ENCODE measurements at places on chromosomes 3 and 15.

DNA sequence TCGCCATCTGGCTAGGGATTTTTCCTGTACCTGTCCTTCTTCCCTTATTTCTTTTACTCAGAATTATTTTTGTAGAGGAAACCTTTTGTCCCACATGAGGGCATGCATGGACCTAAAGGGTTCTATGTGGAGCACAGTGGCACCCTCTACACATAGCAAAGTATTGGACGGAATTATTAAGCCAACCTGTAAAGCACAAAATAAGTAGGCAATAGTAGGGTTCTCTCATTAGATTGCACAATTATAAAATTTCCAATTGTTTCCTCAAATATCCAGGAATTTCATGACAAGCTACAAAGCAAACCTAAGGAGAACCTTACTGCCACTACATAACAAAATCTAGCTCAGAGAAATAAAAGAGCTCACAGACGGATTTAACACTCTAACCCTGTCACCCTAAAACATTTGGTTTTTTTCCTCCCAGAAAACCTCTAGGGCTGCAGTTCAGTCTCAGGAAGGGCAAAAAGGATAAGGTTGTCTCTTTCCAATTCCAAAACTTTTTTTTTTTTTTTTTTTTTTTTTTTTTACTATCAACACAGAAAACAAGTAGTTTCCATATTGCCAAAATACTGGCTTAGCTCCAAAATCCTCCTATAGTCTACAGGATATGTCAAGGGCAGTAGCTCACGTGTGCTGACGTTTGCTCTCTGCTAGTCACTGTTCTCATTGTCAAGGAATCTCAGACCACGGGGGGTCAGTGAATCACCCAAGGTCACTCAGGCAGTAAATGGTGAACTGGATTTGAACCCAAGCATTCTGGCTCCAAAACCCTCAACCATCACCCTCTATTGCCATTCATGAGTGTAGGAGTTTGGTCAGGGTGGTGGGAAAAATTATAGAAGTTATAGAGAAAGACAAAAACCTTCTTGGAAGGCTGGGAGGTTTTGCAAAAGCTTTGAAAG is 52.3 kb downstream of the NCEH1 start:
- DNase-seq, result no peak

GRCh38 chr3:98705212-98705611 is 57.9 kb upstream of the ST3GAL6 start:
- no peak for DNase-seq

GRCh38 chr3:30640851-30641250 is 34.5 kb downstream of the TGFBR2 start:
- DNase-seq, result no peak

GRCh38 chr3:30871720-30872119 is 22.7 kb downstream of the GADL1 start:
- DNase-seq, result no peak

DNA sequence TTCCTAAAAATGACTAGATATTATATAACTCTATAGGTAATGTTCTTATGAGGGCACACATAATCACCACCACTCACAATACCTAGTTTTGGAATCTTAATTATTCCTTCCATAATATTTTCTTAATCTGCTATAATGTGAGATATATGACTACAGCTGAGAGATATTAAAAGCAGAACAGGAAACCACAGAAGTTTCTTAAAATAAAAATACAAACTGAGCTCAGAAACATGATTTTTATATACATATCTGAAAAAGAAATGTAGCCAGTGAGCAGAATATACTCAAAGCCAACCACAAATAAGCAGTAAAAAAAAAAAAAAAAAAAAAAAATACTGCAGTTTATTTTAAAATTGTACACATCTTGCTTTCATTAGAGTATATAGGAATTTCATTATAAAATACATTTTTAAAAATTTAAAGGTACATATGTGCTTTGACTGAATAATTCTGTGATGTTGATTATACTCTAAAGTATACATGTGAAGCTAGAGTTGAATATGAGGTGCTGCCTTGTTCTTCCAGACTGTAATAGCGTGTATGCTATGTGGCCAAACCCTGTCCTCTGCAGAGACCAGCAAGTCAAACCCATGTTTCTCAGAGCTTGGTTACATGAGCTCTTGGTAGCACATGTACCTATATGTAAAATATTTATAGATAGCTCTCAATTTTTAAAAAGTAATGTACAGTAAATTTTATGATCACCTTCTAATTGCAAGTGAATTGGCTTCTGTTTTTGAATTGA is 175.0 kb downstream of the UBE2E2 start:
- no peak for DNase-seq

DNA sequence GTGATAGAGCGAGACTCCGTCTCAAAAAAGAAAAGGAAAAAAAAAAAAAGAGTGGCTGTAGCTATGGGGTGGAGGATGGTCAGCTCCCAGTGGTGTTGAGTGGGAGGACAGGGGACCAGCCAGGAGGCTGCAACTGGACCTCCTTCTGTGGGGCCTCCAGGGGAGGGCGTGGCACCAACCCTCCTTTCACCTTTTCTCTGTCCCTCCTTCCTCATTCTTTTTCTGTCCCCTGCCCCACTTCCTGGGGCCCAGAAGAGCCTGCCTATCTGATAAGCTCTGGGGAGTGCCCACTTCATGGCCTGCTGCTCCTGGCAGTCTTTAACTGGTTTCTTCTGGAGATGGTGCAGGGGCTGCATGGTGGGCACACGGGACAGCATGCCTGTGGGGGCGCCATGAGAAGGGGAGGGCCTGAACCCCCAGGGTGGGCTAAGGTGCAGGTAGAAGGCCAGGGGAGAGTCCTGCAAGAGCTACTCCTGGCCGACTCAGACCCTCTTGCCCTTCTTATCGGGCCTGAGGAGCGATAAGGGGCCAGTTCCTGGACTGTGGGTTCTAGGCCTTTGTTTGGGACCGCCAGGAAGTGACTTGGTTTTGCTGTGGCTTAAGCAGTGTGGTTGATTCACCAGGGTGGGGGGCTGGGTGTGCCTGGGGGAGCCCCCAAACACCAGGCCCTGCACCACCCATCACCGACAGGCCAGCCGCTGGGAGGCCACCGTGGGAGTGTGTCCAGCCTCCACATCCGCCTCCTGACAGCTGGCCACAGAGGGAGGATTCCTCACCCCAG is 49.4 kb upstream of the FLNB start:
- no peak for DNase-seq

DNA sequence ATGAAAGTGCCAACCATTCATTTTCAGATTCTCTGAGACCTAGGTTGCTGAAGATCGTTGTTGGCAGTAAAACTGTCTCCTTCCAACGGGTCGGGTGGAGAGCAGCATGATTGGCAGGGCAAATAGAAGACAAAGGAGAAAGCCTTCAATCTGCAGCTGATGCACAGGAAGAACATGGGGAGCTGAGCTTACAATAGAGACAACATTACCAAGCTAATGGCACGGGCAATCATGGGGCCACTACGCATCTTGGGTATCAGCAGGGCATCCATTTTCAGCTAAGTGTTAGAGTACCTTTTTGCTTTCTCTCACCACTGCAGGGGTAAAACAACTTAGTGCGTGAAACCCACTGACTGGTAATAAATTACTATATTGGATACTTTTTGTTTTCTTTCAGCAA is 114.8 kb downstream of the WDR72 start:
- DNase-seq, result no peak

DNA sequence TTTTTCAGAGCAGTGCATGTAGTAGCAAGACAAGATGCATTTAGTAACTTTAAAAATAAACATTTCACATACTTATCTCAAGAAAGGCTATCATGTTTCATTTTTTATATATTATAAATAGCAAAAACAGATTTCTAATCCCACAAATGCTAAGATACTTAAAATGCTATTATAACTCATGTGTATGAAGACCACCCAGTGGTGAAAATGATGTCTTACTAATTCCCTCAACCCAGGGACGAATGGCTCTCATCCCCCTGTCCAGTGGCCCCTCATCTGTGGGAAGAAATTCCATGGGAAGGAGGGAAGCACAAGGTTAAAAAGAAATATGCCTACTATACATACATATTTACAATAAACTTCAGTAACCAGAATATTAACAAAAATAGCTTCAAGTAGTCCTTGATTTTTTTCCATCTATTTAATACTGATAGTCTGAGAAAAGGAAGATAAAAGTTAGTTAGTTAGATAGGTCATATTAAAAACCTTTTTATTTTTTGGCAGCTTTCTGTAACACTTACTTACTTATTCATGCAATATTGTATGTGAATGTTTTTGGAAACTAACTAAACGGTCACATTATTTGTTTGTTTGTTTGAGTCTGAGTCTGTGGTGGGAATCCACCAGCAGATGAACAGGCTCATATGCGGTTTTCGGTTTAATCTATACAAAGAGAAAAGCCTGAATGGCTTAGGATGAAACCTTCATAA is 14.8 kb downstream of the NR2E3 start:
- no peak for DNase-seq

GRCh38 chr3:187228740-187229139 is 31.5 kb downstream of the RTP1 start:
- no peak for DNase-seq

DNA sequence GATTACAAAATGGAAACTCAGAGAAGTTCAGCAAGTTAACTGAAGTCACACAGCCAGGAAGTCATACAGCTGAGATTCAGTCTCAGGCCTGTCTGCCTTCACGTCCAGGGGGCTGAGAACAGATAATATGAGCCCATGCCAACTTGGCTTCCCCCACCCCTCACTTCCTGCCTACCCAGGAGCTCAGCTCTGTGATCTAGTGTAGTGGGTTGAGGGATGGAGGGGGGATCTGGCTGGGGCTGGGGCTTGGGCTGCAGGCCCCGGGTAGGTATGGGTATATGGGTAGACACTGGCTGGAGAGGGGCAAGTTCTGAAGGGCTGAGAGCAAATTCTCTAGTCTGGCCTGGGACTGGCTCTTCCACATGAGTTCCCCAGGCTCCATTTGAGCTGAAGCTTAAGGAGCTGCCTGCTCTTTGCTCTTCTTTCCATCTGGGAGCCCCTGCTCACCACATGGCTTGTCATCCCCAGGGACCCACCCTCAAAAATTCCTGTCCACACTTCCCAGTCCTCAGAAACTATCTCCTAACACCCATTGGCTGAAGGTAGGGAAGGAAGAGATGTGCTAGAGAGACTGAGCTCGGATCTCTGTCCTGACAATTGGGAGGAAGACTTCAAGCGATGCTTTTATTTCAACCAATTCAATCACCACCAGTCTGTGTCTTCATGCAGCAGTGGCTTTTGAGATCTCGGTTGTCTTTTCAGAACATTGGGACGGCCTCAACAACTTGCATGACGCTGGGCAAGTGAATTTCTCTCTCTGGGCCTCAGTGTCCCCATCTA is 2.0 kb downstream of the RASGRF1 start:
- no peak for DNase-seq

DNA sequence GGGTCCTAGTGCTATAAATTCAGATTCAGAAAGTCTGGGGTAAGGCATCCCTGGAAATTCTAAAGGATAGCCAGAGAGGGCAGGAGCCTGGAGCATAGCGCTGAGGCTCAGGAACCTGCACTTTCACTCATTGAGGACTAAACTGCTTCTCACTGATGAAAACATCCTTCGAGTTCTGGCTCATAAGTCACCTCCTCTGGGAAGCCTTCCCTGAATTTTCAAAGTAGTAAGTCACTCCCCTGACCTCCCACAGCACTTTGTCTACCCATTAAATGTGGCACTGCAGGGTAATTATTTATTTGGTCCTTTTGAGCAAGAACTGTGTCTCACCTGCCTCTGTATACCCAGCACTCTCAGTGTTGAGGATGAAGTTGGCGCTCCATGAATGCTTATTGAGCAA is 30.9 kb downstream of the HRH1 start:
- no peak for DNase-seq

Measured in SHP77 treated with DMSO at 0.1 percent for 48 hours (cell line).